Femur (tissue), 1 donor: ENCODE measurements at places on chromosomes 2 and 18.

DNA sequence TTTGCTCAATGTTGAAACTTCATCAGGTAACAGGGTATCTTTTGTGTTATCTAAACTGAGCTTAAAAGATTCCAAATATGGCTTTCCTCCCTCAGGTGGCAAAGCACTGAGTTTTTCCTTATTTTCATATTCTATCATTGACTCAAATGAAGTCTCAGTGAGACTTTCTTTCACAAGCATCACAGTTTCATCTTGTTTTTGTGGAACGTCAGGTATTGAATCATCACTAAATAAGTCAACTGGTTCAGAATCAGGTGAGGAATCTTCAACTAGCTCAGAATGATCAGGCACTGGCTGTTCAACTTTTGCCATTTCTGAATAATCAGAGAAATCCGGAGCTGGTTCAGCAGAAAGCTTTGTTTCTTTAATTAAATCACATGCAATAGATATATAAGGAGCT, 24.6 kb downstream of the RTN4 start:
- no peak for DNase-seq

- DNase-seq, result no peak
Measured at GRCh38 chr2:64259312-64259711, 115.1 kb upstream of the PELI1 start.

GRCh38 chr2:145185696-145186095, 665.8 kb upstream of the ZEB2 start:
- no peak for DNase-seq

- DNase-seq, result no peak
Measured at GRCh38 chr2:152505495-152505906, 170.5 kb downstream of the FMNL2 start.

DNA sequence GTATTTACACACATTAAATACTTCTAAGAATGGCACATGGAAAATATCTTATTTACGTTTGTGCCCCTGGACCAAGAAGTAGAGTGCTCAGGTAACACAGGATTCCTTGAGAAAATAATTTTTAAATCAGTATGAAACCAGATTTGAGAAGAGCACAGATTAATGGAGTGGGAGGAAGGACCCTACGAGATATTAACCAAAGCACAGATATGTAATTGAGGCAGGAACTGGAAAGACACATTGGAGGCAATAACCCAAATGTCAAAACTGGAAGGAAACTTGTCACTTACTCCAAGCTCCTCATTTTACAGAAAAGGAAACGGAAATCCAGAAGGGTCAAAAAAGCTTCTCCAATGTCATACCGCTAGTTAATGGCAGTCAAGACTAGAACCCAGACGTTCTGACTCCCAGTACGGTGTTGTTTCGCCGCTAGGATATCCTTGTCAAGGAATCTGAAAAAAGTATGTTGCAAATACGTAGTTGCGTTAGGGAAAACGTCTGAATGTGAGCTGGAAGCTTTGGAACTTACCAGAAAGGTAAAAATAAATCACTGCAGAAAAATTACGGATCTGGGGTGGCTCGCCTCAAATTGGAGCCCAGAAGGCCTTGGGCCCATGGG, 634 bp downstream of the MTIF2 start:
- no peak for DNase-seq

DNA sequence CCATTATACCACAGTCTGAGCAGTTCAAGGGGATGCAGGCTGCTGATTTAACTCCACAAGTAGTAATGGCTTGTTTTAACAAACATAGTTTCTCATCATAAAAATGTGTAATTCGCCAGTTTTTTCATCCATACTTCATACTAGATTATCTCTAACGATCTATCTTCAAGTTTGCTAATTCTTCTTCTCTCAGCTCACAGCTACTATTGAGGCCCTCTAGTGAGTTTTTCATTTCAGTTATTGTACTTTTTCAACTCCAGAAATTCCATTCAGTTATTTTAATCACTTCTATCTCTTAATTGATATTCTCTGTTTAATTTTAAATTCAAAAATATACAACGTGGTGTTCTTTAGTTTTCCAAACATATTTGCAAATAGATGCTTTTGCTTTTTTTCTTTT, 20.1 kb upstream of the TMEM87B start:
- no peak for DNase-seq

GRCh38 chr2:1686784-1687105, 57.6 kb downstream of the PXDN start:
- DNase-seq, result peak; percentile 74
